Progenitor cell of endocrine pancreas (in vitro differentiated cells): ENCODE measurements at places on chromosomes 12 and 14.

DNA sequence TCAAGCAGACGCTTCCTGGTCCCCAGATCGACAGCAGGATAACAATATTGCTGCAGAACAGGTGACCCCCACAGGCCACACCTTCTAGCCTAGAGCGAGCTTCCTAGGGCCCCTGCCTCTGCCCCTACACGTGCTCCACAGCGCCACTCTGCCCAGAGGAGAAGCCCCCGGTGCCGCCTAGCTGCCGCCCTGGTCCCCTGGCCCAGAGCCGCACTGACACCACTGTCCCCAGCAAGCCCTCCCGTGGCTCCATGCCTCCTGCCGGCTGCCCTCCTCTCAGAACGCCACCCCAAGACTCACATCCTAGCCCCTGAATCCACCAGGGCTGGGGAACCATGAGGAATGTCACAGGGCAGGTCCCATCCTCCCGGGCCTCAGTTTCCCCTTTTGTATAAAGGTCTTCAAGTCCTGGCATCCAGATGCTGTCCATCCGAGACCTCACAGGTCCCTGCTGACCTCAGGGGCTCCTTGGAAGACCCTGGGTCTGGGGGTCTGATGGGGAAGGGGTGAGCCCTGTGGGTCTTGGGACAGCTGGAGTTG is 31.0 kb downstream of the JAG2 start:
- DNase-seq: no peak

DNA sequence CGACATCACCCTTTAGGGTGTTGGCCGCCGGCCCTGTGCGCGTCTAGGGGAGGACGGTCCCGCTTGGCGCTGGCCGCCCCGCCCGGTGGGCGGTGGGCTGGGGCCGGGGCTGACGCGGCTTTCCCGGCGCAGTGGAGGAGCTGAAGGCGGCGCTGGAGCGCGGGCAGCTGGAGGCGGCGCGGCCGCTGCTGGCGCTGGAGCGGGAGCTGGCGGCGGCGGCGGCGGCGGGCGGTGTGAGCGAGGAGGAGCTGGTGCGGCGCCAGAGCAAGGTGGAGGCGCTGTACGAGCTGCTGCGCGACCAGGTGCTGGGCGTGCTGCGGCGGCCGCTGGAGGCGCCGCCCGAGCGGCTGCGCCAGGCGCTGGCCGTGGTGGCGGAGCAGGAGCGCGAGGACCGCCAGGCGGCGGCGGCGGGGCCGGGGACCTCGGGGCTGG is 3.6 kb downstream of the TNFAIP2 start:
- peak; percentile 70 for DNase-seq

DNA sequence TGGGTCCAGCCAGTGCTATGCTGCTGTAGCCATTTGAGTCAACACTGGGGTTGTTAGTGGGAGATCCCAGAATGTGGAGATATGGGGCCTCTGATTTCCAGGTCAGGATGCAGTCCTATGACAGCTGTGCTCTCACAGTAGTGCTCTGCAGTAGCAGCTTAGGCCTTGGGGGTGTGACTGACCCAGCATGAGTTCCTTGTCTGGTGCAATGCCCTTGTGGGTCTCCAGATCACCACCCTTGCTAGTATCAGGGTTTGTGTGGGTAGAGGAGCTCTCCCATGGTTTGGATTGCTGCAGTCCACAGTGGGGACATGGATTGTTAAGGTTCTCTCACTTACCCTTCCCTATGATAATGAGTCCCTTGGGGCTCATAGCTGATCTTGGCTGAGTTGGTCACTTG is 113.7 kb downstream of the RAD51B start:
- DNase-seq: no peak

DNA sequence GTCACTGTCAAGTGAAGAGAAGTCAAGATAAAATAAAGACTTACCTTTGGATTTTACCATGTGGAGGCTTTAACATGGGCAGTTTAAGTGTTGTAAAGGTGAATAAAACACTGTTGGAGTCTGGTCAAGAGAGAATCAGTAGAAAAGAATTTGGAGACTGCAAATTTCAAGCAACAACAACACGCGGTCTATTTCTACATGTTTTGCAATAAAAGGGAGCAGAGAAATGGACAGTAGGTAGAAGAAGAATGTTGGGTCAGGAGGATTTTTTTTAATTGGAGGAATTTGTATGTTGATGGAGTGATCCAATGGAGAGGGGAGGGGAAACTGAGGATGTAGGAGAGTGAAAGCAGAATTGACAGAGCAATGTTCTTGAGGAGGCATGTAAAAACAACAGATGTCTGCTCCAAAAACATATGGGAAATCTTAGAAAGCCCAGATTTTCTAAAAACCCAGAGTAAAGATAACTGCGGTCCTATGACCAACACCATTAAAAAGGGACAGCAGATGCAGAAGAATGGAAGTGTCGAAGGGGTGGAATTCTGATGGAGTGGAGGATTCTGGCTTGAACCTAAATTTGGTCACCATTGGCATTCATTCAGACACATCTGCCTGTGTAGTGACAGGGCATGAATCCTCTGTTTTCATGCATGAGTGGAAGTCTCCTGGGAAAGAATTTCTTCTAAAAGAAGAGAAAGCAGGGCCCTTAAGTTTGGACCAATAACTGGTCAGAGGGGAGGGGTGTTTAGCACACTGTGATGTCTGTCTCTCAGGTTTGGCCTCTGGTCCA is 68.0 kb upstream of the OSBPL8 start:
- no peak for DNase-seq

DNA sequence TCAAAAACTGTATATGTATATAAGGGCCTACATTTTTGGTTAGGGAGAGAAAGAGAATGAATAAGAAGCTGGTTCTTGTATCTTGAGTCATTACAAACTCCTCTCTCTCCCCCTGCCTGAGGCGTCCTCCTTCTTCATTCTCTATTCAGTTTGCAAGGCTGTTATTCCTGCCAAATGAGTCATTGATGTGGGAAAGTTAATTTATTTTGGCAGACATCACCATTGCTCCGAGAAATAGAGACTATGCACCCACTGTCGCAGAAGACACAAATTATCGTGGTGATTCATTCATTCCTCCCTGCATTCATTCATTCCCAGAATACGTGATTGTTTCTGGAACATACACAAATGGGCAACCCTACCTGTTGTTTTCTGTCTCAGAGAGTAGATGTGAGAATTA is 112.5 kb upstream of the MED13L start:
- DNase-seq: no peak
